ENCODE measurements at places on chromosomes 3 and 15.

- no peak for DNase-seq
Observed at GRCh38 chr15:63715818-63716217, 117.9 kb downstream of the HERC1 start.

- DNase-seq: no peak
Observed at GRCh38 chr15:22808240-22808639, 21.8 kb downstream of the NIPA1 start.

DNA sequence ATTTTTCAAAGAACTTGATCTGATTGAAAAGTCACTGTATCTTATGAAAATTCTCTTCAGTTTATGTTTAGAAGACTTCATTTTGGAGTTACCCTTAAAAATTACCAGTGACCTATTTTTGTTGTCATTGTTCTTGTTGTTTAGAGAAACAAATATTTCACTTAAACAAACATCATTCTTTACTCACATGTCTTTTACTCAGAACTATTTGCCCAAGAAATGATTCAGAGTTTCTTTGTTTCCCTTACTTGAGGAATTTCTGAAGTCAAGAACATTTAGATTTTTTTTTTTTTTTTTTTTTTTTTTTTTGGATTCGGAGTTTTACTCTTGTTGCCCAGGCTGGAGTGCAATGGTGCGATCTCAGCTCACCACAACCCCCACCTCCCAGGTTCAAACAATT lies 259.6 kb upstream of the UBE2E1 start:
- no peak for DNase-seq

GRCh38 chr15:90881181-90881977 lies 2.9 kb upstream of the FES start:
- no peak for DNase-seq

- DNase-seq: no peak
Observed at GRCh38 chr15:70522323-70522966, 240.9 kb downstream of the UACA start.

DNA sequence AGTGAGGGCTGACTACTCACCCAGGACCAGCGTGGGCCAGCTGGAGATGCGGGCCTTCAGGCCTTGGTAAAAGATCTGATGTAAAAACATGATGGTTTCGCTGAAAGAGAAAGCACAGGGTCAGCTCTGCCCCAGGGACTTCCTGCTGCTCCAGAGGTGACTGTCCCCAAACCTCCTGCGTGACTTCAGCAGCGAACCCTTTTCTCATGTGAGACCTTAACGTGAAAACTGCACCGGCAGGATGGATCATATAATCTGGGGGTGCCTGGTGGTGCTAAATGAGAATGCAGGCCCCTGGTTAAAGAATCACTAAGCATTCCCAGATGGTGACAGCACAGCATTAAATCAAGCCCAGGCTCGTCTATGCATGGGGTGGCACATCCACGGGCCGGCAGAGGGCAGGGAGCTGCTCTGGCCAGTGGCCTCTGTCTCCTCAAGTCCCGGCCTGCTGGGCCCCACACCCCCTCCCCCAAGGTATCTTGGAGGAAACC lies 55.4 kb downstream of the RASGRF1 start:
- DNase-seq: no peak

DNA sequence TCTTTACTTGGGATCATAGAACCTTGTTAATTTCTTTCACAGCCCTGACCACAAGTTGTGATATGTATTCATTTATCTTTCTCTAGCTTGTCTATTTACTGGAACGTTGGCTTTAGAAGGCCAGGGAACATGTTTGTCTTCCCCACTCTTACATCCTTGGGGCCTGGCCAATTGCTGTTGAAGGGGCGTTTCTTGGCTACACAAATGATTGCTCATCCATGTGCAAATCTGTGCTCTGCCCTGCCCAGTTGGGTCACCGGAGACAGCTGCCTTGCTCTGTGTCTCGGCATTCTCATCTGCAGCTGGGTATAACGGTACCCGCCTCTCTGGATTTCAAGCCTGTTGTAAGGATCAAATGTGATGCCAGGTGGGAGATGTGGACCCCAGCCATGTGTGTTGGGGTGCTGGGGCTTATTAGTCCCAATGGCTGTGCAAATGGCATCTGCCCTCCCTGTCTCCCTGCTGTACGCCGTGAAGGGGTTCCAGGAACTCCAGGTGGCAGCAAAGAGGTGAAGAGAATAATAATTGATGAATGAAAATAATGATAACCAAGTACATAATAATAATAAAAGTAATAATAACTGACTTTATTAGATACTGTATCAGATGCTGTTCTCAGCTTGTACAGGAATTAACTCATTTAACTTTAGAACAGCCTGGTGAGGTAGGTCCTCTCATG lies 24.0 kb upstream of the TLE3 start:
- DNase-seq: no peak

DNA sequence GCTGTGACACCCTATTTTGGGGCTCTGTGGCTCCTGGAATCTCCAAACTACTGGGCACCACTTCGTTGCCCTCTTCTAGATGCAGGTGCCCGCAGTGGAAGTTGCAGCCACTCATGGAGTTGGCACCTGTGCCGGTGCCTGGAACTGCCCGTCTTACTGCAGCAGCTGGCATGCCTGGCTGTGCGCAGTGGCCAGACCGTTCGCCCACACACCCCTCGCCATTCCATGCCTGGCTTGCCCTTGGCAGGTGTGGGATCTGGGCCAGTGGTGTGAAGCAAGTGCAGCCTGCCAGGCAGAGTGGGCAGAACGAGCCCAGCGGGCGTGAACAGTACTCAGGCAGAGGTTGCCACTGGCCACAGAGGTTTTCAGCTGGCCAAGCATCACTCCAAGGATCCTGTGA lies 1286.7 kb downstream of the ROBO1 start:
- no peak for DNase-seq

DNA sequence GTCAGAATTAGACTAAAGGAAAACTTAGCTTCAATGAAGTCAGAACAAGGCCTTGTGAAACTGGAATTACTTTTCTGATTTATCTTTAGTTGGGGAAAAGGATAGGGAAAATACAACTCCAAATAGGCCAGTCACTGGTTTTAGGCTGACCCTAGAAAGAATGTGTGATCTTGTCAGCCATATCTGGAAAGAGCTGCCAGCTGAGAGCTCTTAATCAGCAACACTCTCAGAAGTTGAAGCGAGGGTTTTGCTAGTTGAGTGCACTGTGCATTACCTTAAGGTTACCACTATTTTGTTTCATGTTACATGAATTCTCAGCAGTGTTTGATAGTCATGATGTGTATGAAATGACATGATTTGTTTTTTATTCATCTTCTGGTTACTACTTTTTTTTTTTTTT lies 905.3 kb upstream of the ALCAM start:
- no peak for DNase-seq

GRCh38 chr15:67080900-67081431 lies 15.6 kb downstream of the SMAD3 start:
- no peak for DNase-seq

DNA sequence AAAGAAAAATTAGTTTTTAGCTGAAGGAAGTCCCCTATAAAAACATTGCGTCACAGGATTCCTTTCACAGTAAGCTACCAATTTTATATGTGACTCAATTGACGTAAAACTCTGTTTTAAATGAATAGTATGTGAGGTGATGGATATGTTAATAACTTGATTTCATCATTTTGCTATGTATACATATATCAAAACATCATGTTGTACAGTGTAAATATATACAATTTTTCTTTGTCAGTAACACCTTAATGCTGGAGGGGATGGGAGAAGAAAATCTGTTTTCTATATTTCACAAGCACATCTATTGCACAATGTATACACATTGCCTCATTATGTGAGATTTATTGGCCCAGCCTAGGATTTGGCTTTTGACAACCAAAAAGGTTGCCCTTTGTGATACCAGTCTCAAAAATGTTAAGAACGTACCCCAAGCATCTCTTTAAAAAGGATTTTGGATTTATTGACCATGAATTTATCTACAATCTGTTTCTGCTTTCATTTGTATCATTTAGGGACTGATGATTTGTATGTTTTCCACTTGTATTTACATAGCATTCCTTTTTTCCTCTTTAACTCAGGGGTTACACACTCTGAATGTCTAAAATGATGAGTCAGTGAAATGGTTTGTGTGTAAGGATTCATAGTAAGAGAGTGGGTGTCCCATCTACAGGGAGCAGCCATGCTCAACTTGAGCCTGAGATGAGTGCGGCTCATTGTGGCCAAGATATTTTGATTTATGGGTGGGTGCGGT lies 62.6 kb downstream of the CRTC3 start:
- no peak for DNase-seq

GRCh38 chr3:151305775-151306151 lies 10.9 kb downstream of the GPR87 start:
- DNase-seq: no peak

DNA sequence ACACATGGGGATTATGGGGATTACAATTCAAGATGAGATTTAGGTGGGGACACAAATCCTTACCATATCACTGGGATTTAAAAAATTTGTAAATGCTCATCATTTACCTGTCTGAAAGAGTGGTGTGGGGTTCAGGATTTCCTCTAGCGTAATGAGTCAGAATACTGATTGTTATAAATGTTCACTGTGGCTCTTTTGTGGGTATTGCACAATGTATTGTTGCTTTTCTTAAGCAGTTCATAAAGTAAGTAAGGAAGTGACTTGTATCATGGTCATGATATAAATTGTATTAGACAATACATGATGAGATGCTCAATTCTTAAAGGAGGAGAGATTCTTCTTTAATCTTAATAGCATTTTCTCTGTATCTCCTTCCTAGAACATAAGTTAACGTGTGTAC lies 262.1 kb downstream of the CNTN4 start:
- no peak for DNase-seq

- no peak for DNase-seq
Observed at GRCh38 chr3:159057621-159058020, 255.8 kb downstream of the MFSD1 start.

DNA sequence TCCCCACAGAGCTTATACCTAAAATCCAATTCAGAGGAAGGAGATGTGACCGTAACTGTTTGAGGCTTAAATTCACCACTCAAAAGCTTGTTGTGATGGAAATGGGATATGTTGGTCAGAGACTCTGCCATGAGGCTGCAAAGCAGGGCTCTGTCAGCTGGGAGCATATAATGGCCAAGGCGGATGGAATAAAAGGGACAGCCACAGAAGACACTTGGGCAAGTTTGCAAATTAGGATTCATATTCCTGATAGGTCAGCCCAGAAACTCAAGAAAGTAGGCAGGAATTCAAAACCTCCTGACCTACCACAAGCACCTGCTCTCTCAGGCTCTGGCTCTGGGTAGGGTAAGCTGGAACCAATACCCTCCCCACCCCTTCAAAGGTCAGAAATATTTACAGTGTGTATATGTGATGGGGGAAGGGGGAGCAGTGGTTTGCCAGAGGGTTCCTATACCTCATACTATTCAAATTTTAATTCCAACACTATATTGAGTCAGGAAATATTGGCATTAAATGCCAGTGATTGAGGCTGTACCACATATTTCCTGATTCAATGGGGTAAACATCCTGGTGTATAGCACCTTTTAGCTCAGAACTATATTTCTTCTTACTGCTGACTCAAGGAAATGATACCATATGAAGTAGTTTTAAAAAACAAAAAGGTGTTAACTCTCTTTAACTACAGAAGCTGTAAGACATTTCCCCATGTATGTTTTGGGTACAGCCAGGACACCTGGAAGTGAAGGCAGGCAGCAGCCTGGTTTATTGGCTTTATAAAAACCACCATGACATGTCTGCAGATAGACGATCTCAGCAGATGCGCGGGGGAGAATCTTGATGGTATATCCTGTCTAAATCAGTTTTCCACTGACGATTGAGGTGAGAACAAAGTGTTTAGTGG lies 19.2 kb downstream of the FYCO1 start:
- no peak for DNase-seq

DNA sequence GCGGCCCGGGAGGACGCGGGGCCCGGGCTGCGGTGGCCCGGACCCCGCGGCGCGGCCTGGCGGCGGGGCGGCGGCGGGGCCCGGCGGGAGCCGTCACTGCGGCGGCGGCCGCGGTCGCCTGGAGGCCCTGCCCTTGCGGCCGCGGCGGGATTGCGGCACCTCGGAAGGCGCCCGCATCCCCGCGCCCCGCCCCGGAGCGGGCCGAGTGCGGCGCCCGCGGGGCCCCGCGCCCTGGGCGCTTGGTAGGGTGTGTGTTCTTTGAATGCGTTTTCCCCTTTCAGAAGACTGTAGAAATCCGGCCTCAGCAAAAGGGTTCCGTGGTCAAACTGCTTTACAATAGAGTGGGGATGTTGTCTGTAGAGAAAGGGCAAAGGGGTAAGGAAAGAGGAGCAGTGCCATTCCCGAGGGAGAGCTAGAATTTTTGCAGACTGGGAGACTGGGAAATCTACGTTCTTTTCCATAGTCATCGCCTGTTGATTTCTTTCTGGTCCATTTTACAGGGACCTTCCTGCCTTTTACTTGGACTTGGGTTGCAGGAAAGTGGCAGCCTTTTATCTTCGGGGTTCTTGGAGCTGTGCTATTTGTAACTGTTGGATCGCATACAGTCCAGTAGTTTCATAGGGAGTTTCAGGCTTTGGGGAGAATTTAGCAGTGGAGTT lies 630 bp downstream of the SNRK start:
- DNase-seq: peak; percentile 8

DNA sequence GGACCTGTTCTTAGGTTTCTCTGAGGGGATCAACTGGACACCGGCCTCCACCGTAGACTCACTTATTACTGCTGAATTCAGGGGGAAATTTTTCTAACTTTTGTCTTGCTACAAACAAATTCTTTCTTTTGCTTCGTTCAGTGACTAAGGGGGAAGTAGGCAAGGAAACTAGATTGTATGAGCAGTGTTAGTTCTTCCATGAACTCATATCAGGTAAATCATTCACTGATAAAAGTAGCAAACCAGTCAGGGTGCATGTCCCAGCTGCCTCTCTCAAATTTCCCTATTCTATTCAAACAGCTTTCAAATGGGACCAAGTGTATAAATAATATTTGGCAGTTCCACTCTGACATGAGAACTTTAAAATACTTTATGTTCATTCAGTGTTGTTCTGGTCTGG lies 7.3 kb upstream of the CCDC13 start:
- DNase-seq: no peak

DNA sequence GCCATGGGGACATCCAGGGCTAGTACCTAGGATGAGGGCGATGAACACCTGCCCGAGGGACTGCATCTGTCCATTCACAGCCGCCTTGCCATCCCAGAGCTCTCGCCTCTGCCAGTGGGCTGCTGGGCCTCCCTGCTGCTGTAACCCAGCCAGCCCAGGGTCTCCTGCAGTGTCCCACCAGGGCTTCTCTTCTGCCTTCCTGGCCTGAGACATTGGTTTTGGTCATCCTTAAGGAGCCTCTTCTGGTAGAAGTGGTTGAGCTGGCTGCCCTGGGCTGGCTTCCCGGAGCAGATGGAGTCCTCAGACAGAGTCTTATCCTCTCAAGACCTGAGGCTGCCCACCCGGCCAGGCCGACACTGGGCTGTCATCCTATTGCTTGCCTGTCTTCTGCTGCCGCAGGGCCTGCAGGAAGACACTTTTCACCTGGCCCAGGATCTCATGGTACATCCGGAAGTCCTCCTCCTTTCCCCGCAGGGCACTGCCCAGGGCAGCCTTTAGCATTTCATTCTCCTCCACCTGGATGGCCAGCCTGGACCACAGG lies 6.1 kb upstream of the HHATL start:
- no peak for DNase-seq

- no peak for DNase-seq
Observed at GRCh38 chr3:160852856-160853255, 96.8 kb downstream of the PPM1L start.

GRCh38 chr3:112002096-112002971 lies 3.6 kb downstream of the TAGLN3 start:
- DNase-seq: no peak

Measured in SHP77 (cell line).